Omental fat pad (tissue), 4 donors: ENCODE measurements at places on chromosomes 5 and 9. TPM values are rescaled to one million over a fixed set of nuclear protein-coding genes. Genes with fewer than 3 reads are reported as not detected.

DNA sequence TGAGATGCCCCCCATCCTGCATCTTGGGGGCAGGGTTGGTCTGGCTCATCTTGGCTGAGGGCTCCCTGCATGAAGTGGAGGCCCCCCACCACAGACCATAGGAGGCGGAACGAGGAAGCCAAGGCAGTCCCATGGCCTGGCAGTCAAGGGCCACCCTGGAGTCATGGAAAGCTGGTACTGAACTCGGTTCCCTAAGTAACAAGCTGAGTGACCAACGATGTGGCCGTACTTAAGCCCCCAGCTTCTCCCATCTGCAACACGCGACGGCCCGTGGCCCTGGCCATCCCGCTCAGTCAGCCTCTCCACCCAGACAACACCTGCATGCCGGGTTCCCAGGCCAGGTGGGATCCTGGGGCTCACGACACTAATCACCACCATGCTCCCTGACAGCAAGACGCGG is 17.1 kb downstream of the BRD3 start:
- no peak for DNase-seq

- DNase-seq: no peak
These were observed 73.9 kb upstream of the EFNA5 start for GRCh38 chr5:107744418-107745330.

DNA sequence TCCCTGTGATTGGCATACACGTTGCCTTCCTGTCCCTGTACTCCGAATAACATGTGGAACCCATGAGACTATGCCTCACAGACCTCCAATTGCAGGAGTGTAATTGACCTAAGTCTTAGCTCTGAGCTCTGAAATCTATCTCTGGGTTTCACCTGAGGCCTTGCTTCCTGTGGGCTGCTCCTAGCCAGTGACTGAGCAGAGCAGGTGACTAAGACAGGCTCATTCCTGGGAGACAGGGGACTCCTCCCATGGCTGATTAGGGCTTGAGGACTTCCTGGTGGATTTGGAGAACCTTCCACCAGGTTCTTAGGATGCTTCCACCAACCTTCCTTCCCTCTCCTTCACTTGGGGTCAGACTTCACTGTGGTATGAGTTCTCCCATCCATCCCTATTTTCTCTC is 22.3 kb upstream of the MIER3 start:
- DNase-seq: no peak

- DNase-seq: no peak
These were observed 48.7 kb downstream of the FBXW11 start for GRCh38 chr5:171957591-171958251.

GRCh38 chr5:157593052-157593757 is 17.6 kb upstream of the ADAM19 start:
- DNase-seq: no peak

GRCh38 chr5:180130876-180131740 is 59.5 kb upstream of the RNF130 start:
- DNase-seq: peak; percentile 8

GRCh38 chr5:60505373-60506171 is 194.4 kb downstream of the DEPDC1B start:
- DNase-seq: no peak

GRCh38 chr9:79135681-79136415 is 435.9 kb upstream of the TLE4 start:
- DNase-seq: no peak

GGTA1 gene
- 9.1 TPM for total RNA-seq

DNA sequence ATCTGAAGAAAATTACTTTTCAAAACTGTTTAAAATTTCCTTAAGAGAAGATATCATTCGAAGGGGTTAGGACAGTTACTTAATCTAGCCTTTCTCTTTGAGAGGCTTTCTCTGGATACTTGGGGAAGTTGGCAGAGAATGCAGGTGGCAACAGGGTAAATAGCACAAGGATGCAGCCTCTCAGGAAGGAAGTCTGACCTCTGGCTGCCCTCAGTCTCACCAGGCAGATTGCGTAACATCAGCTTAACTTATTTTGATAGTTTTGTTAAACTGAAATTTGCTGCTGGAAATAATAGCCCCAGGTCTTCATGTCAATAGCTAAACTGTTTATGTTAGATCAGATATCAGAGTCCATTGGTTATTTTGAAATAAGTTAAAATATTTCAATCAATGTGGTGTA is 20.4 kb downstream of the CCDC192 start:
- DNase-seq: no peak

DNA sequence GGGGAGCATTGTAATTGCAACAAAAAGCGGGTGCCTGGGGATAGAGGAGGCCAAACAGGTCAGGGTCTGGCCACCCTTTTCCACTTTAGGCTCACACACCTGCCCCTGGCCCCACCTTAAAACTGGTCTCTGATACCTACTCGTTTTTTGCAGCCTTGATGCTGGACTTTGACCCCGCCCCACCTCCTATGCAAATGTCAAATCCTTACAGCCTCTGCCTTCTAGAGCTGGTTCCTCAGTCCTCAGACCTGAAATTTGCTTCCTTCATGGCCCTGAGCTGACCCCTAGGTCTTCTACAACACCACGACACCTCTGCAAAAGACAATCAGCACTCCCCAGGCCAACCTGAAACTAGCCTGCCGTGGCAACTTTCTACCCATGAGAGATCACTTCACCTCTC is 37.7 kb downstream of the SMIM23 start:
- DNase-seq: no peak

GRCh38 chr9:83431101-83432060 is 106.8 kb downstream of the FRMD3 start:
- DNase-seq: no peak

ARHGEF39 gene
- 0.36 TPM for total RNA-seq

QSOX2 gene
- total RNA-seq: 5.6 TPM

GRCh38 chr5:33445798-33446197 is 5.0 kb downstream of the TARS1 start:
- DNase-seq: no peak

DNA sequence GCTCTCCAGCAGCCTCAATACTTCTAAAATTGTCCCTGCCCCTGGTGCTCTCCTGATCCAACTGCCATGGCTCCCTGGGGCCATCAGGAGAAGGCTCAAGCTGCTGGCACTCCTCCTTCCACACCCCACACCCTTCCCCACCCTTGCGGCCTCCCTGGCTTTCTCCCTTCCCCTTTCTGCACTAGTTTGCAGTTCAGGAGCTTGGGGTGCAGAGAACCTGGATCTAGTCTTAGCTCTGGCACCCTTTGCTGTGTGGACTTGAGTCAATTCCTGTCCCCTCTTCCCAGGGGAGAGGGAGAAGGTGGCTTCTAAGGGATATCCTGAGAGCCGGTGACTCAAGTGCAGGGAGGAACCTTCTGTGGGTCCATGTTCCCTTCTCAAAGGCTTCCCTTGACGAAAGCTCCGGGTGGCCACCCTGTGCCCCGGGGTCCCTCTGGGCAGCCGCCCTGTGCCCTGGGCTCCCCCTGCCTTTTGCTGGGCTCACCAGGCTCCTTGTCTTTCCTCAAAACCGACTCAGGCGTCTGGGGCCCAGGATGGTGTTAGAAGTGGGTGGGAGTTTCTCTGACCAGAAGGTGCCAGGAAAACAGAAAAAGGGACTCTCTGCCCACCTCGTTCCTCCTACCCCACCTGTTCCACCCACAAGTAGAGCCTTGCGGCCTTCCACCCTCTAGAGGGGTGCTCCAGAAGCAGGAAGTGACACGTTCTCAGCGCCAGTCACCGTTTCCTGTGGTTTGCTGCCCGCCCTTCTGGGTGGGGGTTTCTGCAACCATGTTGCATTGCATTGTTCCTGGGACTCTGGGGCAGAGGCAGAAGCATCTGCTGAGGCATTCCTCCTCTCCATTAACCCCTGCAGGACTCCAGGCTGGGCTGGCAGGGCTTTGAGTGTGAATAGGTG is 15.0 kb downstream of the GLIPR2 start:
- DNase-seq: no peak

DNA sequence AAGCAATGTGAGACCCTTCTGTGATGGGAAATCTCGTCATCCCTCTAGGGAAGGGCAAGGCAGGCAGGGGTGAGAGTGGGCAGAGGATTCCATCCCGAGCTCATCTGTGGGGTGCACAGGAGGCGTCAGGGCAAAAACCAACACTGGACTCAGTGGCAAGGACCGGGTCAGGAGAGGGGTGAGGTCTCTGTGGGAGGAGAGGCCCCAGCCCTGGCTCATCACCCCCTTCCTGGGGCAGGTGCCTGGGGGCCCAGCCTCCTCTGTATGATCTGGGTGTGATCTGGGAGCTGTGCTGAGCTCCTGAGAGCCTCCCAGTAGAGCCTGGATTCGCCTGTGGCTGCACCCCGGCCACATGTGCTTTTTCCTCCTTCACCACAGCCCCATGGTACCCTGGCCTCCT is 597 bp downstream of the SPATA31E1 start:
- no peak for DNase-seq

MARCOL gene
- total RNA-seq: not detected

DNA sequence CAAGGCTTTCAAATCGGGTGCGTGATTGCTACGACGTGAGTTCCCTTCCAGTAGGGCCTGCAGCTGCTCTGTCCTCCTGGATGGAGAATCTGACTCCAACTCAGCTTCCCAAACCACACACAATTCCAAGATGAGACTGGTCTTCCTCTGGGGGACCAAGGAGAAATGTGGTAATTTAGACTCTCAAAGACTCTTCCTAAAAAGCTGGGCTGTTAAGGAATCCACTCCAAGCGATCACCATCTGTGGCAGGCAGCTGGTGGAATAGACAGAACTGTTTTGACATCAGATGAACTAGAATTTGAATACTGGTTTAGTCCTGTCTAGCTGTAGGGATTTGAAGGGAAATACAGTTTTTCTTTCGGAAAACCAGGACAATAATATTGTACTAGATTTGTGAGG is 130.7 kb upstream of the KLF4 start:
- DNase-seq: no peak

DNA sequence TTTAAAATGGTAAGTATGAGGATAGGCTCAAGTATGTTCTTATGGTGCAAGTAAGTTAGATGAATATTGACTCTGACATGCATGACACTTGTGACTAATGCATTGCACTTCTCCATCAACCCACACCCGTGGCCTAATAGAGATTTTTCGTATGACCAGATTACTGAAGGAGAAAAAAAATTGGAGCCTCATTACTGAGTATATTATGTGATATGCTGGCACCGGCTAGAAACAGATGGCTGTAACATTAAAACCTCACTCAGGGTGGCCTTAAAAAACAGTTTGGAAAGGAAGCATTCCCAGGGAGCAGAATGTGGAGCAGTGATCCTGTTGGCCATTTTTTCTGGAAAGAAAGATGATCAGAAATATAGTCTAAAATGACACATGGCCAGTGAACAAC is 766.4 kb downstream of the PRELID2 start:
- DNase-seq: no peak

DNA sequence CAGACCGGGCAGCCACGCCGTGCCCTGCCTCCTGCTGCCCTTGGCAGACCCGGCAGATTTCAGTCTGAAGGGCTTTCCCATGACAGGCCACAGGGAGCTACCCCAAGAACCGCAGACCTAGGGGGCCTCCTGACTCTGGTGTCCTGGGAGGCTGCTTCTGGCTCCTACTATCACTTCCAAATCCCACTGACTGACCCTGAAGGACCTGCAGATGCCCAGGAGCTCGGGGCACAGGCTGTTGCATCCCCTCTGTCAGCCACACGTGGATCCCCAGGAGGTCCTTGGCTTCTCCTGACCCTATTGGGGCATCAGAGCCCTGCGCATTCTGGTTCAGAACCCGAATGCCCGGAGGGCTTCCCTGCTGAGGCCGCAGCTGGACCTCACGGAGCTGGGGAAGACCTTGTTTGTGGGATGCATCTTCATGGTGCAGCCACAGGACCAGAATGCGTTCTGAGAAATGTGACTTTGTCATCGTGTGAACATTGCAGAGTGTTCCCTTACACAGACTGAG is 81.3 kb upstream of the IRX4 start:
- no peak for DNase-seq

DNA sequence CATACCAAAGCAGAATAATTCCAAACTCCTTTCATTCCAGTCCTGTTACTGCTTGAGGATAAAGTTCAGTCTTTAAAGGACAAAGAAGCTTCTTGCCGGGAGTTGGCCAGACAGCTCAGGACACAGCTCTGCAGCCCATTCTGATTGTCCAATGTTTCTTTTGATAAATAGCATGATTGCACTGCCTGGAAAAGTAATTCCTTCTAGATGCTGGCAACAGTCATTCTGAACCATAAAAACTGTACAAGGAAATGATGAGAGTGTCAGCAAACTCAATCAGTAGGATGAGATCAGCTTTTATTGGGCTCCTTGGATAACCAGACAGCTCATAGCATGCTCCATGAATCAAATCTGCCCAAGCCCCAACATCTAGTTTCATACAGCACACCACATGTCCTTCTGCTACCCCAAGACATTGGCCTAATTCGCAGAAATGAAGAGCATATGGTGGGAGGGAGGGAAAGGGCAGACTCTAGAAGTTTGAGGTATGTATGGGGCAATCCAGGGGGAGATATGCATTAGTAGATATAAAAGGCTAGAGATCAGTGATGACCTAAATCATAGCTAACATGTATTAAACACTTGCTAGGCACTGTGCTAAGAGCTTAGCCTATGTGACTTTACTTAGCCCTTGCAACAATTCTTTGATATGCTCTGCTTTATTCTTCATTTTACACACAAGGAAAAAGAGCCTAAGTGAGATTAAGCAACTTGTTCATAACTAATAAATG is 219.9 kb upstream of the NREP start:
- DNase-seq: no peak

DNA sequence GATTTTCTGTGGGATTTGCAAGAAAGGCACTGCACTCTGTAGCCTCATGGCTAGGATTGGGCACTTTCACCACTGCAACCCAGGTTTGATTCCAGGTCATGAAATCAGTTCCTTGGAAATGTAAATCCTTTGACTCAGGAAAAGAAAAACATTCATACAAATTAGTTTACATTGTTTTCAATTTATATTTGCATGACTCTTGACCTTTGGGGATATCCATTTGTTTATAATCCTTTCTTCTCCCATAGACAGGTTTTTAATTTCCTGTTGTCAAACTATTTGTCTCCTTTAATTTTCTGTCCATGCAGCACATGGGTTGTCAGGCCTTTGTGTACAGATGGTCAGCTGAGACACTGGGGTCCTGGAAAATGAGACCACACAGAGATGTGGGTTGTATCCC is 801.5 kb downstream of the NR2F1-AS1 start:
- DNase-seq: no peak

LECT2 gene
- not detected for total RNA-seq

ARID3C gene
- not detected for total RNA-seq

- DNase-seq: no peak
These were observed 49.0 kb upstream of the DHFR start for GRCh38 chr5:80703747-80704146.

- DNase-seq: no peak
These were observed 52.3 kb downstream of the ZNF510 start for GRCh38 chr9:96725576-96725975.

SLC34A3 gene
- total RNA-seq: not detected

DNA sequence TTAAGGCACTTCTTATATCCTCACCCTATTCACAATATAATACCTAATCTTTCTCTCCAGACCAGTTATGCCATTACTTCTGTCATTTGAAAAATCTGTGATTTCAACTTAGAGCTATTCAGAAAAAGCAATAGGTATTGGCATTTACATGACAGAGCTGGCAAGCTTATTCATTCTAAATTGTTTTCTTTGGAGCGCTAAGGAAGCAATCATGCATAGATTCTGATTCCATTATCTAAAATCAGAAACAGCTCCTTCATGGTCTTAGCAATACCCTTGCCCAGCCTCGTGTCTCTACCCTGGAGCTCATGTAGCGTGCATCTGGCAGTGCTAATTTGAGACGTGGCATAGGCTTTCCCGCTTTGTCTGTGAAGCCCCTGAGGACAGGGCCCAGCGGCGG is 4.5 kb downstream of the SLC1A1 start:
- DNase-seq: no peak

TXNDC8 gene
- not detected for total RNA-seq

- DNase-seq: no peak
These were observed 23.9 kb downstream of the LARP1 start for GRCh38 chr5:154779105-154779504.
